ENCODE measurements at places on chromosomes 1 and 21. TPM values are rescaled to one million over a fixed set of nuclear protein-coding genes. Genes with fewer than 3 reads are reported as not detected.

The ACTA1 gene
- not detected for total RNA-seq

The HMCN1 gene
- total RNA-seq = 13.3 TPM

- no peak for DNase-seq
These were observed 6.4 kb downstream of the SELENON start for GRCh38 chr1:25806418-25806817.

DNA sequence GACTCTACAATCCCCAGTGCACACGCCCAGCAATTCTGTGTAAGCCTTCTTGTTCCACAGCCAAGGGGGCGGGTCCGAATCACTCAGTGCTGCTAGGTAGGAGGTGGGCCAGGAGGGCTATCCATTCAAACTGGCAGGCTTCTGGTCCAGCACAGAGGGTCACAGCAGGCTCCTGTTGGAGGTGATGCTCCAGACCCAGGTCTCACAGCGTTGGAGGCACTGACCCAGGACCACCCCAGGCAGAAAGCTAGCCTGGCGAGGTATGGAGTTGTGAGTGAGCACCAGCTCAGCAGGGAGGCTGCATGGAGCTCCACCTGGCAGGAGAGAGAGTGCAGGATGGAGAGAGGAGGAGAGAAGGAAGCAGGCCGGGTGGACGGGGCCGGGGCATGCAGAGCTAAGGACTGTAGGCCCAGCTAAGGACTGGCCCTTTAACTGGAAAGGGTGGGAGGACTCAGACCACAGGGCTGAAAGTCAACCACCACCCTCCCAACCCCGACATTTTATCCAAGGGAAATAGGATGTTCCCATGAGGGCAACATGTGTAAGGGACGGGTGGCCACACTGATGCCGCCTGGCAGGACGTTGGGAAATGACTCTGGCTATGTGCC is 38.7 kb downstream of the GPR161 start:
- DNase-seq = no peak
